Right ventricle myocardium inferior (tissue), 1 donor: ENCODE measurements at places on chromosomes 11 and 22.

DNA sequence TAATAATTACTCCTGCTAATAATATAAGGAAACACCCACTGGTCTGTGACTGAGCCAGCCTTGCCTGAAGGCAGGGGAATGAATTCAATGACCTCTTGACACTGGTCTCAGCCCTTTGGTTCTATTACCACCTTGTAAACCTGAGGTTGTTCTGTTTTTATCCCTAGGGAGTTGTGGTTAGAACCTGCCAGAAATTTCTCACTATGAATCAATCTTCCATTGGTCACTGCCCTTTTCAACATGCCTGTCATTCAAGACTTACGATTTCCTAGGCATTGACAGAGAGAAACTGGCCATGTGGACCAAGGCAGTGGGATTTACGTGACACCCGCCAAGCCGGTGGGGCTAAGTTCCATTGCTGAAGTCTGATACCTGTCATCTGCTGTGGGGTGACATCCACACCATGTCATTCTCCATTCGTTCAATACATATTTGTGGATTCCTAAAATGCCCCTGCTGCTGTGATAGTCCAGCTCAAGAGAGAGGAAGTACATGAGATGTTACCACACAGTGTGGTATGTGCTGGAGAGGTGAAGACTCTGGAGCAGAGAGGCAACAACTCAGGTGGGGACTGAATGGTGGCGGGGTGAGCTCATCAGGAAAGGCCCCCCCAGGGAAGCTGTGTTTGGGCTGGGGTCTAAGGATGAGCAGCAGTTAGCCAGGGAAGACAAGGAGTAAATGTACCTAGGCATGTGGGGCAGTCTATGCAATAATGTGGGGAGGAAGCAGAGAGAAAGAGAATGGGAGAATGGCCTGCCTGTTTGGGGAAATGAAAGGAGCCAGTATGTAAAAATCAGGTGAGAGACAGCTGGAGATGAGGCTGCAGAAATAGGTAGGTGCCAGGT lies 15.2 kb upstream of the EHF start:
- DNase-seq = no peak

GRCh38 chr11:132704781-132705375 lies 827.4 kb downstream of the OPCML start:
- no peak for DNase-seq

GRCh38 chr22:26916236-26916635 lies 258.8 kb downstream of the MIAT start:
- no peak for DNase-seq

- DNase-seq = no peak
Observed at GRCh38 chr11:8067567-8067928, 13.5 kb upstream of the TUB start.

DNA sequence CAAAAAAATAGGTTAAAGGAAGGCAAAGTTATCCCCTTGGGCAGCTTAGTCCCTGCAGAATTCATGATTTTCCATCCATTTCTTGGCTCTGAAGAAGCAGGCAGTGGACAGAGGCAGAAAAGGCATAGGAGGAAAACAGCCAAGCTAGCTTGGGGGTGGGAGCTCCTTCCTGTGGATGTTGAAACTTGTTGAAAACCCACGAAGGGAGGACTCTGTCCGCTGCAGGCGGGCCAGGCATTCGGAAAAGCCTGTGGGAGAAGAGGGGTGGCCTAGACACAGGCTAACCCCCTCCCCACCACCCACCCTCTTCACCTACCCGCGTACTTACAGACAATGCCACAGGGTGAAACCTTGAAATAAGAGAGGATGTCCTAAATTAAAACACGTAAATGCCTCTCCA lies 72.1 kb downstream of the C22orf31 start:
- no peak for DNase-seq
